ENCODE measurements at places on chromosomes 7 and 10.

DNA sequence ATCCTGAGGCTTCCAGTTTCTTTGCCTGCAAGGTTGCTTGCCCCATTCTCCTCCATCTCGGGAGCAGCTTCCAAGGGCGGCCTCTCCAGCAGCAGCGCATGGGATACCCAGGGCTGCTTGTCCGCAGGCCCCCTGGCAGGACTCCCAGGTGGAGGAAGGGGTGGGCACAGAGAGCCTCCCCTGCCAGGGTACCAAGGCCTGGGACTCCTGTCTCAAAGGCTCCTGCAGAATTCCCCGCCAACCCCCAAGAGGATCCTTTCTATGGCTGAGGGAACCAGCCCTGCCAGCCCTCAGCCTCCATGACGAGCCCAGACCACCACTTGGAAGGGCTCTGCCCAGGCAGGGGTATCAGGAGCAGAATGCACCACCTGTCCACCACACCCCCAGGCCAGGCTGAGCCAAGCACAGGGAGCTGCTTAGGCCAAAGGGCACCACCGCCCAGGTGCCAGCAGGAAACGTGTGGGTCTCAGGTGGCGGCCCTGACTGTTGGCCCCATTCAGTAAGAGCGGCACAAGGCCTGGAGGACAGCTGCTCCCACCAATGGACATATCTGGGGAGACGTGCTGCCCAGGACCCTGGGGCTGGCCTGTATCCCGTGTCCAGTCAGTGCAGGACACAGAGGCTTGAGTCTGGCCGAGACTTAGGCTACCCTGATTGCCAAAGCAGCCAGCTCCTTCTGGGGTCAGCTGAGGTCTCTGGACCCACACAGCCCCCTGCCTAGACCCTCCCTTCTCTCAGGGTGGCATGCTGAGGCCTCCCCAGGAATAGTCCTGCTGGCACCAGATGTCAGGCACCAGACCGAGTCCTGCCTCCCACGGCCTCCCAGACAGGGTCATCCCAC lies 33.8 kb upstream of the INPP5A start:
- H3K4me3 ChIP-seq: no peak overlapping the region
- peak; percentile 55 for DNase-seq
- H3K36me3 ChIP-seq: no peaks in the 10 kb centered on the region
- H3K4me1 ChIP-seq: no peaks in the 10 kb centered on the region

- H3K36me3 ChIP-seq: no peaks in the 10 kb centered on the region
- H3K4me3 ChIP-seq: no peak overlapping the region
- no peaks in the 10 kb centered on the region for H3K4me1 ChIP-seq
- no peaks in the 10 kb centered on the region for H3K27me3 ChIP-seq
- no peak overlapping the region for H3K27ac ChIP-seq
Measured at GRCh38 chr10:3292636-3293035, 120.1 kb upstream of the PITRM1 start.

DNA sequence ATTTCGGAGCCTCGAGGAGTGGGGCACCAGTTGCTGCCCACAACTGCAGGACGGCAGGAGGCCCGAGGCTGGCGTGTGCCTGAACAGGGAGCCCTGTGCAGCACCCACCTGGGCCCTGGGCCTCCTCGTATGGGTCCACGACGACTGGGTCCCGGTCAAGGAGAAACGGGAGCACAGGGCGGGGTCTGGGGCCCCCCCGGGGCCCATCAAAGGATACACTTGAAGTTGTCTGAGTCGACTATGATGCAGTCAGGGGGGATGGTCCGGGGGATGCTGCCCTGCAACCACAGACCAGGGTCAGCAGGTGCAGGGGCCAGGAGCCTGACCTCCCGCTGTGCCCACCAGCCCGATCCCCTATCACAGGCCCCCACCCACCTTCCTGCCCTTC lies 28.5 kb upstream of the NKX6-2 start:
- no peaks in the 10 kb centered on the region for H3K36me3 ChIP-seq
- no peak overlapping the region for H3K4me3 ChIP-seq
- no peaks in the 10 kb centered on the region for H3K4me1 ChIP-seq
- DNase-seq: no peak
- H3K27ac ChIP-seq: no peak overlapping the region
- H3K27me3 ChIP-seq: peaks cover 90% of the 10 kb centered on the region

- H3K36me3 ChIP-seq: peaks cover 2% of the 10 kb centered on the region
- no peak overlapping the region for H3K27ac ChIP-seq
- no peaks in the 10 kb centered on the region for H3K27me3 ChIP-seq
- H3K4me1 ChIP-seq: no peaks in the 10 kb centered on the region
Measured at GRCh38 chr10:133471300-133472109, 17.8 kb downstream of the SCART1 start.

DNA sequence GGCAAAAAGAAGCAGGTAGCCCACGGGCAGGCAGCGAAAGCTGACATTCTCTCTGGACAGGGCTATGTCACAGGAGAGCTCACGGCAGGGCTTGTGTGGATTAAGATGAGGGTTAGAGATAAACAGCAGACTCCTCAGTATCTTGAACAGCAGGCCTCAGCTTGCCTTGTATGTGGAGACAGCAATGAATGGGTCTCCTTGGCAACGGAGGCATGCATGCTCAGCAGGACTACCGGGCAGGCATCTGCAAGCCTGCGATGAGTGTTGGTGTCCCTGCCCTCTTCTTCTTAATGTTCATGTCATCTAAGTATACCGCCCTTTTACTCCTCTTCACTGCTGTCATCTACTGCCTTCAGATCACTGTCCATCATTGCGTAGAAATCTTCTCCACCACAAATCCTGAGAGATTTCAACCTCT lies 81.9 kb upstream of the C1GALT1 start:
- no peaks in the 10 kb centered on the region for H3K36me3 ChIP-seq
- peaks cover 11% of the 10 kb centered on the region for H3K4me1 ChIP-seq
- DNase-seq: no peak
- no peaks in the 10 kb centered on the region for H3K27me3 ChIP-seq

DNA sequence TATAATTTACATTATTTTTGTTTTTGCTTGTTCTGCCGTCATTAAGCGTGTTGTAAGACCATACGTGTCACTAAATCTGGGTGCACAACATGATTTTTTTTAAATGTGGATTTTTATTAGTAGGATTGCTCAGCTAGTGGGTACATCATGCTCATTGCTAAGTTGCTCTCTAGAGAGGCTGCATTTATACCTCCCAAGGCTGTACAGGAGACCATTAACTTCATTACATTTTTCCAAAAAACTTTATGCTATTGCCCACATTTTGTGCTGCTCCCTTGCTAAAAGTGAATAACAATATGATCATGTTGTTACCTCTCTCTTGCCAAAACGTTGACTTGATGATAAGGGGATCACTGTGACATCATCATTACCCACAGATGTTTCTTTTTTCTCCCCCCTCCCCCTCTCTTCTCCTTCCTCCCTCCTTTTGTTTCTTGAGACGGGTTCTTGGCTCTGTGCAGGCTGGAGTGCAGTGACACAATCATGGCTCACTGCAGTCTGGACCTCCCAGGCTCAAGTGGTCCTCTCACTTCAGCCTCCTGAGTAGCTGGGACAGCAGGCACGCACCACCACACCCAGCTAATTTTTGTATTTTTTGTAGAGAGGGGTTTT lies 65.1 kb downstream of the BMPR1A start:
- H3K36me3 ChIP-seq: no peaks in the 10 kb centered on the region
- H3K27me3 ChIP-seq: no peaks in the 10 kb centered on the region
- no peak overlapping the region for H3K27ac ChIP-seq
- no peaks in the 10 kb centered on the region for H3K4me1 ChIP-seq

- H3K36me3 ChIP-seq: no peaks in the 10 kb centered on the region
- no peak overlapping the region for H3K4me3 ChIP-seq
- no peaks in the 10 kb centered on the region for H3K27me3 ChIP-seq
- DNase-seq: no peak
- H3K27ac ChIP-seq: no peak overlapping the region
- H3K4me1 ChIP-seq: no peaks in the 10 kb centered on the region
Measured at GRCh38 chr10:53569455-53569854, 796.9 kb upstream of the MBL2 start.

- H3K27ac ChIP-seq: no peak overlapping the region
- H3K36me3 ChIP-seq: no peaks in the 10 kb centered on the region
- no peak for DNase-seq
- H3K4me3 ChIP-seq: no peak overlapping the region
- H3K4me1 ChIP-seq: no peaks in the 10 kb centered on the region
- peaks cover 3% of the 10 kb centered on the region for H3K27me3 ChIP-seq
Measured at GRCh38 chr7:141198194-141198958, 124.5 kb downstream of the TMEM178B start.

GRCh38 chr7:128708824-128709223 lies 30.3 kb upstream of the CALU start:
- DNase-seq: no peak
- no peaks in the 10 kb centered on the region for H3K27me3 ChIP-seq
- no peak overlapping the region for H3K4me3 ChIP-seq

DNA sequence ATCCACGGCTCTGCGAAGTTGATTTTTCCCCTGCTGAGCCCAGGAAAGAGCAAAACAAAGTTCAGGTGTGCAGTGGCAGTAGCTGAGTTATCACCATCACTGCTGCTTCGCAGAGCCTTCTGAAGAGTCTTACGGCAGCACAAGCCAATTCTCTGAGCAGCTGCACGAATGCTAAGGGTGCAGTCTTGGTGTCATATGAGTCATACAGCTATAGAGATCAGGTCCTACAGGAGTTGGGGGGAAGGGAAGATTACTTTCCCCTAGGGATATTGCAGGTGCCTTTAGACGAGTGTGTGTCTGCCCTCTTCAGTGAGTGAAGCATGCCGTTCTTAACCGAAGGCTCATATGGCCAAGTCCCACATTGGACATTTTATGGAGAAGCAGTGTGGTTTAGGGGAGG lies 227.8 kb downstream of the CELF2 start:
- no peak overlapping the region for H3K27ac ChIP-seq
- H3K4me3 ChIP-seq: no peak overlapping the region
- H3K36me3 ChIP-seq: peaks cover 29% of the 10 kb centered on the region
- no peaks in the 10 kb centered on the region for H3K27me3 ChIP-seq
- no peaks in the 10 kb centered on the region for H3K4me1 ChIP-seq
- no peak for DNase-seq

DNA sequence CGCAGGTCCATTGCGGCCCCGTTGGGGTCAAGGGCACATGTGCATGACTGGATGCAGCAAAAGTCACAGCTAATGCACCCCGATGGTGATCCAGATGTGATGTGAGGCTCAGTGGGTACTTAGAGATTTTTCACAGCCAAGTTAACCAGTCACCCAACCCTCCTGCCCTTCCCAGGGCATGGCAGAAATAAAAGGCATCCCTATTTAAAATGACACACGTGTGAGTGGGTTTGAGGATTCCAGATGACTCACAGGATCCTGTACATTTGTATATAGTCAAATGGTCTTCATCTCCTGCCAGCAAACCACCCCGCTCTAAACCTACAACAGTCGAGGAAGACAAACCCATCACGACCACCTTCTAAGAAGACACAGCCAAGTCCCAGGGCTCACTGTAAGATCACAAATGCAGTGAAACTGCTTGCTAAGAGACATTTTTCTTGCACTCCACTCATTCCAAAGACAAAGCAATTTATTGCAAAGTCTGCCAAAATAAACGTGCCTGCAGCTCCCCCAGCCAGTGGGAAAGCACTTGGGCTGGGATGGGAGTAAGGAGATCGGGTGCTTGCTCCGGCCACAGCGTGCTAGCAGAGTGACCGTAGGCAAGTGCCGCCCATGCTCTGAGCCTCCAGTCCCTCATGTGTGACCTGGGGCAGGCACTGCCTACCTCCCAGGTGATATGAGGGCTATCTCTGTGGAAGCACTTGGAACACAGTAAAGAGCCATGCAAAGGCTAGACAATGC lies 86.6 kb upstream of the MACROH2A2 start:
- no peaks in the 10 kb centered on the region for H3K4me1 ChIP-seq
- no peak overlapping the region for H3K4me3 ChIP-seq
- no peak for DNase-seq

GRCh38 chr7:114026486-114027089 lies 107.8 kb upstream of the PPP1R3A start:
- no peaks in the 10 kb centered on the region for H3K36me3 ChIP-seq
- no peak overlapping the region for H3K4me3 ChIP-seq
- no peaks in the 10 kb centered on the region for H3K27me3 ChIP-seq
- DNase-seq: no peak
- H3K4me1 ChIP-seq: no peaks in the 10 kb centered on the region
- no peak overlapping the region for H3K27ac ChIP-seq

DNA sequence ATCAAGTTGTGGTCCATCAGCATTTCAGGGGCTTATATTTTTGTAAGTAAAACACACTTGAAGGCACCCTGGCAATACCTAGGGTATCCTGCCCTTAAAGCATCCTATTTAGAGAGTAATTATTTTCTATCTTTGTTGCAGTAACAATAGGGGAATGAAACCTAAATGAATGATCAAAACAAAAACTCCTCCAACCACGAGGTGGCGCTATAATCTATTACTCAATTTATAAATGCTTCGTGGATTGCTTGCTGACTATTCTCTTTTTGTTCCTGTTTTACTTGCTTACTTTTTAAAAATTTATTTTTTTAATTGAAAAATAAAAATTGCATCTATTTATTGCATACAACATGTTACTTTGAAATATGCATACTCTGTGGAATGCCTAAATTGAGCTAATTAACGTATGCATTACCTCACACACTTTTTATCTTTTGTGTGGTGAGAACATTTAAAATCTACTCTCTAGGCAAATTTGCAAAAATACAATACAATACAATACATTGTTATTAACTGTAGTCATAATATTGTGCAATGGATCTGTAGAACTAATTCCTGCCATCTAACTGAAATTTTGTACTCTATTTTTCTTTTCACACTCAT lies 147.7 kb upstream of the BMPER start:
- H3K27ac ChIP-seq: no peak overlapping the region
- H3K27me3 ChIP-seq: no peaks in the 10 kb centered on the region
- no peaks in the 10 kb centered on the region for H3K36me3 ChIP-seq
- H3K4me1 ChIP-seq: no peaks in the 10 kb centered on the region
- no peak overlapping the region for H3K4me3 ChIP-seq
- DNase-seq: no peak

GRCh38 chr7:100641860-100642533 lies 645 bp upstream of the TFR2 start:
- no peak for DNase-seq
- no peaks in the 10 kb centered on the region for H3K4me1 ChIP-seq
- no peak overlapping the region for H3K4me3 ChIP-seq
- H3K36me3 ChIP-seq: no peaks in the 10 kb centered on the region
- peaks cover 63% of the 10 kb centered on the region for H3K27me3 ChIP-seq
- H3K27ac ChIP-seq: no peak overlapping the region

DNA sequence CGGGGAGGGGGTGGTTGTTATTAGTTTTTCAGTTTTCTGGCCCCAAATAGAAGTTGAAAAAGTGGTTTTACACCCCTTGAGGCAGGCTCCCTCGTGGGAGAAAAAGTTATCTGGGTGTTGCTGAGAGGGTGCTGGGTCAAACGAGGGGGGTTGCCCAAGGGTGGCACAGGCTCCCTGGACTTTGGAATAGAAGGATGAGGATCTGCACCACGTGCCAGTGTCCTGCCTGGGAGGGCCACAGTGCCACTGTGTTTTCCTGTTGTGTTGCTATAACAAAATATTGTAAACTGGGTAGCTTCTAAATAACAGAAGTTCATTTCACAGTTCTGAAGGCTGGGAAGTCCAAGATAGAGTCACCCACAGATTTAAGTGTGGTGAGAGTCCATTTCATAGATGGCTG lies 181.9 kb downstream of the CXCL12 start:
- no peaks in the 10 kb centered on the region for H3K36me3 ChIP-seq
- no peaks in the 10 kb centered on the region for H3K27me3 ChIP-seq
- no peak overlapping the region for H3K4me3 ChIP-seq
- H3K4me1 ChIP-seq: no peaks in the 10 kb centered on the region
- DNase-seq: no peak
